ENCODE measurements at places on chromosomes 3 and 15. TPM values are rescaled to one million over a fixed set of nuclear protein-coding genes. Genes with fewer than 3 reads are reported as not detected.

GRCh38 chr15:93018574-93018973 lies 70.4 kb downstream of the RGMA start:
- no peak for DNase-seq

DNA sequence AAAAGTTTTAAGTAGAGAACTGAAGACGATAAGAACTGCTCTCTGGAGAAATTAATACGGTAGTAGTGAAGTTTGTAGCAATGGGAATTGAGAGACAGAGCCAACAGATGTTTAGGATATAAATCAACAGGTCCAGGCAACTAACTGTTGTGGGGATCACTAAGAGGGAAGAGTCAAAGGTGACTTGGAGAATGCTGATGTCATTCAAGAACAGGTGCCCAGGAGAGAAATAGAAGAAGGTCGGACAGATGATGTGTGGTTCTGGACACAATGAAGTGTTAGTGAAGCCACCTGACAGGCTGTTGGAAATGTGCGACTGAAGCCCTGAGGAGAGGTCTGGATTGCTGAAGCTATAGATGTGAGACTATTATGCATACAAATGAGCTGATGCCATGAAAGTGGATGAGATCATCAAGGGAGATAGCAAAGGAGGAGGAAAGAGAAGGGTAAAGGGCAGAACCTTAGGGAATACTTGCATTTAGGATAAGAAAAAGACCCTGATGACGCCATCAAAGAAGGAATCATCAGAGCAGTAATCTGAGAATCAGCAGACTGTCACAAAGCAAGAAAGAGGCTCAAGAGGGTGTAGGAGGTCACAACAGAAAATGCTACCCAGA lies 183.7 kb downstream of the FRMD5 start:
- DNase-seq = no peak

DNA sequence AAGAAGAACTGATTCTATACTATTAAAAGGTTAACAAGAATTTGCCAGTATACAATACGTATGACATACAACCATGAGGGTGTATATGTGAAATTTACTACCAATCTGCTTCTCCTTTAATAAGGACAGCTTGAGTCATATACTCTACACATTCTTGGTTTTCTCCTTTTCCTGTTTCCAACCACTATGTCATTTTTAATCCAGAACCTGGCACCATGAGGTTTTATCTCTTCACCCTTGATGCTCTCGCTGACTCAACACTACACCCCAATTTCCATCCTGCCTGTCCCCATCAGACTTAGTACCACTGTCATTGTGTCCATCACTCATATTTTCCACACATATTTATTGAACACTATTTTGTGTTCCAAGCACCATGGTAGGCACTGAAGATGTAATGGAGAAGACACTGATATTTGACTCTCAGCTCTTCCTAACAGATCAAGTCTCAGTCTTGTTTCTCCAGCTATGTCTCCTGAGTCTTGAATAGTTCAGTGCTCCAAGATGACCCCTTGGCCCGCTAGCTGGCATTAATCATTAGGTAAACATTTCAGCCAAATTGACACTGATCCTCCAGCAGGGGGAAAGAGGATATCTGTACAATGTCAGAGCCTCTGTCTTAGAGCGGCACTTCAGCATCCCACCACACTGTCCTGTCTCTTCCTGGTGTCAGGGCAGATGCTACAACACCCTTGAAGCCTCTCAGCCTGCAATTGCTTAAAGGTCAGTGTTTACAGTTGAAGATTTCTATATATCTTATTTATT lies 11.2 kb upstream of the COL8A1 start:
- no peak for DNase-seq

The EPHA6 gene
- polyA plus RNA-seq = 1.2 TPM

- no peak for DNase-seq
Measured at GRCh38 chr3:53708001-53708621, 138.1 kb downstream of the CHDH start.

DNA sequence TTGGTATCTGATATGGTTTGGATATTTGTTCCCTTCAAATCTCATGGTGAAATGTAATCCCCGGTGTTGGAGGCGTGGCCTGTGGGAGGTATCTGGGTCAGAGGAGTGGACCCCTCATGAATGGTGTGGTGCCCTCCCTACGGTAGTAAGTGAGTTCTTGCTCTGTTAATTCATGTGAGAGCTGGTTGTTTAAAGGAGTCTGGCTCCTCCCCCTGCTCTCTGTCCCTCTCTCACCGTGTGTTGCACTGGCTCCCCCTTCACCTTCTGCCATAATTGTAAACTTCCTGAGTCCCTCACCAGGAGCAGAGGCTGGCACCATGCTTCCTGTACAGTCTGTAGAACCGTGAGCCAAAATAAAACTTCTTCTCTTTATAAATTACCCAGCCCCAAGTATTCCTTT lies 246.9 kb upstream of the AGTR1 start:
- DNase-seq = no peak

GRCh38 chr3:110521019-110521418 lies 550.6 kb upstream of the NECTIN3 start:
- DNase-seq = no peak

DNA sequence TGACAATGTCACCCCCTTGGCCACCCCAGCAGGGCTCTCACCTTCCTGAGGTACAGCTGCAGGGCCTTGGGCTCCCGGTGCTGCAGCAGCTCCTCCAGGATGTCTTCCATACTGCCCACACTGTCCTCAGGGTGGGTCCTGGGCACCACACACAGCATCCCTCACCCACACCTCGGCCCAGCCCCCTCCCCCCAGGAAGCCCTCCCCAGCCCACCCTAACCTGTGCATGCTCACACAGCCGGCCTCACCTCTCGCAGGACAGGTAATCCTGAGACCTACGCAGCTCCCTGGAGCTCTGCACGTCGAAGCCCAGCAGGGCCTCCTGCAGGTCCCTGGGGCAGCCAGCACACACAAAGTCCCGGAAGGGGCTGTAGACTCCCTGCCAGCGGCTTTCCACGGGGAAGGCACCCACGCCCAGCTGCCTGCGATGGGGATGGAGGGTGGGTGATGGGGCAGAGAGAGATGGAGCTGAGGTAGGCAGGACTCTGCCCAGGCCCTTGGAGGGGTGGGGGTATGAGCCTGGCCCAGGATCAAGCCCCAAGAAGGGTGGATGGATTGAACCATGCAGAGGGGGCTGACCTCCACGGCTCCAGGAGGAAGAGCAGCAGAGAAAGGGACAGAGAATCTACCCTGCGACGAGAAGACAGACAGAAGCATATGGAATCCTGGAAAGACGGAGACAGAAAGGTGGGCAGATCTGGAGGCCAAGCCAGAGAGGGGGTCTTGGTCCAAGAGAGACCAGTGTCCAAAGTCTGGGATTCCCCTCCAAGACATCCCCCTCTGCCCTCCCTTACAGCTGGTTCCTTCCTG lies 16.7 kb downstream of the ALS2CL start:
- no peak for DNase-seq

GRCh38 chr3:49568965-49569364 lies 14.7 kb downstream of the BSN start:
- no peak for DNase-seq

GRCh38 chr3:9976721-9977709 lies 9.6 kb downstream of the EMC3 start:
- DNase-seq = no peak

DNA sequence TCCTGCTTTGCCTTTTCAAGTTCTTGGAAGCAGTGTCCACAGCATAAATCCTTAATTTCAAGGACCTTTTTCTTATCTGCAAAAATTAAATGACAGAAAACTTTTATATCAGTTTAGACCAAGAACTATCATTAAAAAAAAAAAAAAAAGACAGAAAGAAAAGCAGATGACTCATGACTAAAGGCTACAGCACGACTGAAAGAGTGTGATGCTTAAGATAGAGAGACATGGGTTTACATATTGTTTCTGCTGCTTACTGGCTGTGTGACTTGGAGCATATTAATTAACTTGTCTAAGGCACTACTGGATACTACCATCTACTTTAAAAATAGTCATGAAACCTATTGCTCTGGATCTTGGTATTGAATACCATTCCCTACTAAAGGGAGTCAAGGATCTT lies 62.3 kb downstream of the CEP152 start:
- DNase-seq = no peak

- peak; percentile 65 for DNase-seq
Measured at GRCh38 chr15:88605189-88606069, 15.7 kb upstream of the AEN start.

DNA sequence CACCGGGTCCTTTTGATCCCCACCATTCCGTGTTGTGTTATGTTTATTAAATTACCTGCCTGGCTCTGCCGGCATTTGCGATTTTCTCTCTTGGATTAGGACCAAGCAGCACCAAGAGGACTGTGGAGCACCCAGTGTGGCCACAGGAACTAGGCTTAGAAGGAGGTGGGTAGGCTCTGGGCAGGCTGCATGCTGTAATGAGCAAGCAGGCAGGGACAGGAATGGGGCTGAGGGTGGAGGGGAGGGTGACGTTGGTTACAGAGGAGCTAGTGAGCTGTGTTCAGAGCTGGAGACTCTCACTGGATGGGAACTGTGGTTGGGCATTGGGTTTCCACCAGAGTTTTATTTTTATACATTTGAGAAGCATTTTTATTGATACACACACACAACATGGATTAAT lies 7.9 kb upstream of the SCN5A start:
- DNase-seq = no peak

GRCh38 chr15:38652183-38652794 lies 87.7 kb upstream of the RASGRP1 start:
- DNase-seq = no peak

DNA sequence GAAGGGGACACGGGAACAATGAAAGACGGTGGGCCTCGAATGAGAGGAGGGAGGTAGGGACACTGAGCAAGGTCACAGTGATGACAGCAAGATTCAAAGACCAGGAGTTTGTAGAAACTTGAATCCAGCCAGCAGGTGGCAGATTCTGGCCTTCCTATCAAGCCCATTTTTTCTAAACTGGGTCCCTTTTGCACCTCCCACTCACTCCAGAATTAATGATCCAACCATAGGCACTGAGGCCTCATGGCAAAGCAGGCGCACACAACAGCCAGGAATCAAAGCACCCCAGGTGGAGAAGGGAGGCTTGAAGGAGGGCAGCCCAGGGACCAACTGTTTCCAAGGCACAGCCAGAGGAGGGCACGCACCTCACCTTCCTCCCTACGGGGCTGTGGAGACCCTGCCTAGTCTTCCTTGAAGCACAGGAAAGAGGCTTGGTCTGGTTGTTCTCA lies 90.2 kb downstream of the ANP32A start:
- peak; percentile 79 for DNase-seq

DNA sequence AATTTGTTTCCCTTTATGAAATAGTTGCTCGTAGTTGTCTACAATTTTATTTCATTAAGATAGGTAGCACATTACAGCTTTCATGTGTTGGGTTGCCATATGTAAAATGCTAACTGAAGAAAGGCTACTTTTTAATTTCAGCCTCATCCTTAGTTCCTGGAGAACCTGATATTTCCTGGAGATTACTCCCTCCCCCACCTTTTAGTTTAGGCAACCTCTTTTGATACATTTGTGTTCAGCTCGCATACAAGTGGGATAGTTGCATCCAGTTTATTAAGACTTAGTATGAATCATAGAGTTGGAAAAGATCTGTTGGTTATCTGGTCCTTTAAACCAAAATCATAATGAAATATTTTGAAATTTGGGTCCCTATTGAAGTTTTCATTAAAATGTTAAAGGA lies 6.0 kb downstream of the SETD5 start:
- no peak for DNase-seq

The TGM5 gene
- polyA plus RNA-seq = not detected

- DNase-seq = no peak
Measured at GRCh38 chr3:4864503-4864902, 114.7 kb upstream of the BHLHE40 start.

- DNase-seq = no peak
Measured at GRCh38 chr15:68525815-68526214, 53.0 kb upstream of the CORO2B start.

The C3orf85 gene
- polyA plus RNA-seq = 17.9 TPM

DNA sequence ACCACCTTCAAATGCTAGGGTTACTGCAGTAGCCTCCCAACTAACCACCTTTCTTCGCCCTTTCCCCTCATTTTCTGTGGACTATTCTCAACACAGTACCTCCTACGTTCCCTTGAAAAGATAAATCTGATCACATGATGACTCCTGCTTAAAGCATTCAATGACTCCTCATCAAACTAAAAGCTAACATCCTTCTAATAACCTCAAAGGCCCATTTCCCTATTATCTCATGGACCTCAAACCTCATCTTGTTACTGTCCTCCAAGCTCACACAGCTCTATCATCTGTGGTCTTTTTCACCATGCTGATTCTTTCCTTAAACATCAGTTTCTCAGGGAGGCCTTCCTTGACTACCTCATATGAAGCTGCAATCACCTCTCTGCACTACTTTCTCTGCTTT lies 29.6 kb downstream of the GADL1 start:
- no peak for DNase-seq

DNA sequence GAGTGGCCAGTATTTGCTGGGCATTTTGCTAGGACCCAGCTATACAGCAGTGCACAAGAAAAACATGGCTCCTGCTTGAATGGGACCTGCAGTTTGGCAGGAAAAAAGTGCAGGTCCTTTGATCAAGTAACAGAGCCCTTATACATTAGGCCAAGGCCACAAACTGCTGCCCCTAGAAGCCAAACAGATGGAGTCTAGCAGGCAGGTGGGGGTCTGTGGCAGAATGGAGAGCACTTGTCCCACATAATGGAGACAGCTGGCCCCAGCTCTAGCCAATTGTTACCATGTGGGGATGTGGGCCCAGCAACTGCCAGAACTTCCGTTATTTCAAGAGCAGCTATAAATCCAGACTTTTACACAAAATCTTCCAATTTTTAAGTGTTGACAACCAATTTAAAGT lies 79.3 kb downstream of the SHQ1 start:
- no peak for DNase-seq

Data from left kidney (tissue), 8 donors.